ENCODE measurements at places on chromosomes 6 and 20. TPM values are rescaled to one million over a fixed set of nuclear protein-coding genes. Genes with fewer than 3 reads are reported as not detected.
A peak's percentile ranks its signal among the peaks of the same experiment; 100 is the strongest.

DNA sequence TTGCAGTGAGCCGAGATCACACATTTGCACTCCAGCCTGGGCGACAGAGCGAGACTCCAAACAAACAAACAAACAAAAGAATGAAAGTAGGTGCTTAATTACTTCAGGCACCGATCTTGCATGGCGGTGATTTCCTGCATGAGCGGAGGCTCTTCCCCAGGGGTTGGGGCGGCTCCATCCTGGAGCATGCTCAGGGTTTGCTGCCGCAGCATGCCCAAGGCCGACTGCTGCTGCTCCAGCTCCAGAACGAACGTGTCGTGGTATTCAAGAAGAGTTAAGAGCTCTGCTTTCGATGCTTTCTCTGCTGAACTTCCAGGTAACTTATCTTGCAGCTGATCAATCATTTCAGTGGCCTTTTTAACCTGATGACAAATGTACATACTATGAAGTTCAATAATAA, 313.8 kb downstream of the SYNE1 start:
- DNase-seq: no peak

DNA sequence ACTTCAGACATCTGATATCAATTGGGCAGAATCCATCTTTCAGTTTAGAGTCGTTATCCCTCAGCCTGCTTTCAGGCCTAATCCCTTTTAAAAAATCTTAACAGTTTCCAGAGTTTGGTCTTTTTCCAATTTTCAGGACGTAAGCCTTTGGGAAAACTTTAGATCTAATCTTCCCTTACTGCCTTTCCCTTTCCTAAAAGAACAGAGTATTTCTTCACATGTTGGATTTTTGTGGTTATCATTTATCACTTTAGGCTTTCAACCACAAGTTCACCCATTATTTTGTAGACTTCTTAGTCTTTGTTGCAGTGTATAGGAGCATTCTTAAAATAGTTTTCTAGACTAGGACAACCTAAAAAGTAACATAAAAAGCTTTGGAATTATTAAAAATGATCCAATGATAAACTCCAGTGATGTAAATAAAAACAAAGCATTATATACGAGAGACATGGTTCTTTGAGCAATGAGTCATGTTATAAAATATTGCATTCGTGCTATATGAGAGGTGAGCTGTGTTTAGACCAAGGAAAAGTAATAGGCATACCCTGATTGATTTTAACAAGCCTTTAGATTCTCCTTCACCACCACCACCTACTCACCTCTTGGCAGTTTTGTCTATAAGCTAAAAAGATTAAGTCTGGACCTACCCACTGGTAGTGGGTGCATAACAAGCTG, 90.4 kb upstream of the MCHR2 start:
- peak; percentile 64 for DNase-seq

- DNase-seq: no peak
Measured at GRCh38 chr6:46653439-46654195, 842 bp downstream of the SLC25A27 start.

GRCh38 chr6:10389739-10390494, 25.0 kb downstream of the TFAP2A start:
- DNase-seq: no peak

DNA sequence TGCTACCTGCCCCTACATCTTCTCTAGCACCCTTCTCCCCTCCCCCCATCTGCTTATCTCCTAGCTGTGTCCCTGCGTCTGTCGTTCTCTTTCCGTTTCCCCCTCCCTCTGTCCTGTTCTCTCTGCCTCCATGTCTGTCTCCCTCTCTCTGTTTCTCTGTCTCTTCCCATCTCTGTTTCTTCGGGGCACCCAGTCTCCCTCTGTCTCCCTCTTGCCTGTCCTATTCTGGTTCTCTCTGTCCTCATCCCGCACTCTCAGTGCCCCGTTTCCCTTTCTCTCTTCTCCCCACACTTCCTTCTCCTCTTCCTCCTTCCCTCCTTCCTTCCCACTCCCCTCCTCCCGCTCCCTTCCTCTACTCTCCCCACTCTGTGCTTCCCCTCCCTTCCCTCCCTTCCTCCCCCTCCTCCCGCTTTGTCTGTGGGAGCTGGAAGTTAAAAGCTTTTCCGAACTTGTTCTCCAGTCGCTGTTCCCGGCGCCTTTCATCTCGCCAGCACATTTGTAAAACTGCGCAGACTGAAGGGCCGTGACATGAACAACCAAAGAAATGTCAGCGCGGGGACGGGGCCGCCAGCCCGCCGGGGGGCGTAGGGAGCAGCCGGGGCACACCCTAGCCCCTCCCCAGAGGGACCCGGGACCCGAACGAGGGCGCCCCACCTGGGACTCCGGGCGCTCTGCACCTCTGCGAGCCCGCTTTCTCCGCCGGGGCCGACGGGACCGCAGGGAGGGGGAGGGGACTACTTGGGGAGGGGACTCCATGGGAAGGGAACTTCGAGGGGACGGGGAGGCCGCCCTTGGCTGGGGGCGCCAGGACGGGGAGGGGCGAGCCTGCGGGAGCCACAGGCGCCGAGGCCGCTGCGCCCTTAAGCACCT, 4.0 kb upstream of the CDH22 start:
- peak; percentile 18 for DNase-seq

DNA sequence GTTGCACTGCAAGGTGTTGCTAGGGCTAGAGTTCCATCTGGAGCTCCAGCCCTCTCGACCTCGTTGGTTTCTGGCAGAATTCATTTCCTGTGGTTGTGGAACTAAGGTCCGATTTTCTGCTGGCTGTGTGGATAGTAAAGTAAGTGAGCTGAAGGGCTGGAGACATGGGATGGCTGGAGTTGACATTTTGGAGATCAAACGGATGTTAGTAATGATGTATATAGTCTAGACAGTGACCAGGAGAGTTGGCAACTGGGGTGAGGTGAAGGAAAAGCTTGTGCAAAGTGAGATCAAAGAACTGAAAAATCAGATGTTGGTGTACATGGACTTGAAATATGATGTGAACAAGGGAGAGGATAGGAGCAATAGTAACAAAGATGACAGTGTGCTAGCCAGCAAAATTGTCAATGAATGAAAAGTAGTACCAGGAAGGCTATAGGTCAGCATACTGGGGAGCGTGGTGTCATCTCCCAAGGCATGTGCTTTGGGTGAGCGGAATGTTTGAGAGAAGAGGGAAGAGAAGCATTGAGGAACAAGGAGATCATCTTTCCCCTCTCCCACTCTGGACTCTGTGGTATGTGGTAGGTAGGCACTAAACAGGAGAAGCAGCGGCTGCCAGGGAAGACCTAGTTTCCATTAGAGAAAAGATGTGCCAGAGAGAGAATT, 7.8 kb downstream of the QRSL1 start:
- DNase-seq: no peak

GRCh38 chr6:56528412-56528841, 114.3 kb downstream of the DST start:
- no peak for DNase-seq

DNA sequence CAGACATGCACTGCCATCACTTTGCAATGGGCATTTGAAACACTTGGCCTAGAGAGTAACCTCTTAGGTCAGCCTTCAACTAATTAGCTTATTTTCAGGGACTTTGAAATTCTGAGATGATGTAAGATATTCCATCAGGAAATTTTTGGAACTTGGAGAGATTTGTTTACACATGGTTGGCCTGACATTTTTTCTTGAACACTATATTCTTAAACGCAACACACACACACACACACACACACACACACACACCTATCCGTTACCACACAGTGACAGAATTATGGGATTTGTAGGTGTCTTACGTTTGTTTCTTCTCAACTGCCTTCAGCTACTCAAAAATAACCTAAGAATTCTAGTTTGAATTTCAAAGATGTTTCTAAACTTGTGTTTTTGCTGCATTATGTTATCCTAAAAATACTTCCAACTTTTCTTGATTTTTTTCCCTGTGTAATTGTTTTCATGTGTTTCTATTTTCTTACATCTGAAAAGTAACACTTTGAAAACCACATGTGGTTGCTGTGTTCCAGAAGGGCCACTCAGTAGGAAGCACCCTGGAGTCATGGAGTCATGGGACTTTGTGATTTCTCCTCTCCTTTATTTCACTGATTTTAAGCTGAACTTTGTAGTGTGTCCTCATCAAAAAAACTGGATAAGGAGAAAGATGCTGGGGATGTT, 31.9 kb downstream of the MARCKS start:
- no peak for DNase-seq

GRCh38 chr6:120122401-120122800, 772.8 kb upstream of the MAN1A1 start:
- no peak for DNase-seq

- DNase-seq: no peak
Measured at GRCh38 chr6:5276581-5276980, 15.3 kb downstream of the FARS2 start.

DNA sequence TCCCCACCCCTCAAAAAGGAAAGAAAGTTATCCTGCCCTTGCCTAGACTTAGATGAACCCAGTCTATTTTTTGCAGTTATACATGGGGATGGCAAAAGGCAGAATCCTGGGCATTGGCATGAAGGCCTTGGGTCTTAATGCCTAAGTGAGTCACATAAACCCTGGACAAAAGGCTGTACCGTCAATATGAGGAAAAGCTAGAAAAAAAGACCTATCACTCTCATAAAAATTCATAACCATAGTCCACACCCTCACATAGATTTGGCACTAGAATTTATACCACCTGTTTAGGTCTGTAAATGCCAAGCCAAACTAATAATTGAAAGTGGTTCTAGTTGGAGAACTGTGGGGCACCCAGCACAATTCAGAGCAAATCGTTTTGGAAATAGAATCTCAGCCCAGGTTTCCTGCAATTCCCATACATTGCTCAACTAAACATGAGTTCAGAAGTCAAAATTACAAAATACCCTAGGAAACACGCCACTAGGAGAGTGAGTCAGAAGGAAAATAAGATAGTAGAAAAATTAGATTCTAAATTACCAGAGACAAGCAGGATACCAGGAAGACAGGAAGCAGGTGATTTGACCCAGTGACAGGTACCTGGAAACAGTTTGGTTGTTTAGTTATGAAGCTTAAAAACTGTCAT, 70.4 kb upstream of the FUCA2 start:
- no peak for DNase-seq

GRCh38 chr6:110738899-110739365, 76.3 kb downstream of the CDK19 start:
- DNase-seq: peak; percentile 27

GRCh38 chr6:149451376-149452036, 33.3 kb downstream of the ZC3H12D start:
- peak; percentile 49 for DNase-seq

GRCh38 chr20:49318430-49319207, 40.8 kb upstream of the ZNFX1 start:
- no peak for DNase-seq

DNA sequence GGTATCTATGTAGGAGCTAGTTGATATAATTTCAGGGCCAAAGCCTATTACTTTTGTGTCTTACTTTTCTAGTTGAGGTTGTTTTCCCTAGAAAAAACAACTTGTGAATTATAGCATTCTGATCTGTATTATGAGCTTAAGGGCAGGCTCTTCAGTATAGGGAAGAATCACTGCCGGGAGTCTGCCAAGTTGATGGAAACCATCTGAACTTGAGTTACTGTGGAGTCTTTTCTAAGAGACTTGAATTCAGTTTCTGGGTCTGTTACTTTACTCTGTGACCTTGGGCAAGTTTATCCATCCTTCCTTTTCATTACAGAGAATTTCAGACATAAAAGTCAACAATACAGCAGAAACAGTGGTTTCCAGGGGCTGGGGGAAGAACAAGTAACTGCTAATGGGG, 2.1 kb upstream of the CASS4 start:
- DNase-seq: peak; percentile 48

DNA sequence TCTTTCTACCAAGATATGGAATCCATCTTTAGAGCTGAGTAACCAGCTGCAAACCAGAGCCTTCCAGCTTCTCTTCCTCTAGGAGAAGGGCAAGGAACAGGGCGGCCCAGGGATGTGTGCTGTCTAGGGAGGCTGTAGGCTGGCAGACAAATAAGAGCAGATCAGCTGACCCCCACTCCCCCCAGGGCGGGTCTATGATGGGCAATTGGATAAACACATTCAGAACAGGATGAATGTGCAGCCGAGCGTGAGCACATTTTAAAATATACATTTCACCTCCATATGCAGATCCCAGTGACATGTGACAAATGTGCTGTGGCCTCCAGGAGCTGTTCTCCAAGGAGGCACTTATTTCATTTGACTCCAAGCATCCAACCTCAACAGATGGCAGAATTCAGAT, 580.1 kb downstream of the PTPRT start:
- DNase-seq: no peak

GRCh38 chr6:56483929-56484328, 158.8 kb downstream of the DST start:
- DNase-seq: no peak

GRCh38 chr6:169779092-169779815, 27.8 kb downstream of the ERMARD start:
- no peak for DNase-seq

- no peak for DNase-seq
Measured at GRCh38 chr6:25278261-25278913, 787 bp upstream of the CARMIL1 start.

DNA sequence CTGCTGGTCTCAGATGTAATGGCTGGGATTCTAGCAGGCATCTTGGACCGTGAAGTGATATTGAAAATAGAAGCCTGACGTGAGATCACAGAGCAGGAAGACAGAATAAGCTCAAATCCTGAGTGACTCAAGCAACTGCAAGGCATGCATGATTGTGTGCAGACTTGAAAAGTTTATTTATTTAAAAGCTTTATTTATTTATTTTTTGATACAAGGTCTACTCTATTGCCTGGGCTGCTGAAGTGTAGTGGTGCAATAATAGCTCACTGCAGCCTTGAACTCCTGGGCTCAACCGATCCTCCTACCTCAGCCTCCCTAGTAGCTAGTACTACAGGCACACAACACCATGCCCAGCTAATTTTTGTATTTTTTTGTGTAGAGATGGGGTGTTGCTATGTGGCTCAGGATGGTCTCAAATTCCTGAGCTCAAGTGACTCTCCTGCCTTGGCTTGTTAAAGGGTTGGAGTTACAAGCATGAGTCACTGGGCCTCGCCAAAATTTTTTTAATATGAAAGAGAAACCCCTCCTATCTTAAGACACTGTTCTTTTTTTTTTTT, 40.1 kb upstream of the RNF144B start:
- no peak for DNase-seq

GRCh38 chr6:51959744-51960383, 127.5 kb downstream of the PKHD1 start:
- DNase-seq: peak; percentile 76

GRCh38 chr20:37418591-37419109, 72.7 kb downstream of the SRC start:
- peak; percentile 58 for DNase-seq

OR2B6 gene
- total RNA-seq: not detected

TFAP2B gene
- total RNA-seq: 1.4 TPM

SLCO4A1 gene
- 24.1 TPM for total RNA-seq

TNNC2 gene
- not detected for total RNA-seq

DOK5 gene
- total RNA-seq: 6.7 TPM

LZTS3 gene
- total RNA-seq: 0.96 TPM

E2F3 gene
- 3.1 TPM for total RNA-seq

HUS1B gene
- total RNA-seq: not detected

DSTN gene
- 878 TPM for total RNA-seq

LAMP5 gene
- not detected for total RNA-seq

LBP gene
- total RNA-seq: 3.9 TPM

C6orf58 gene
- total RNA-seq: not detected

NTSR1 gene
- 1.4 TPM for total RNA-seq
